Stimulated activated CD4-positive, alpha-beta T cell treated with anti-CD3 and anti-CD28 coated beads, Interleukin-2, amount 100 ng/mL, for 24 hours (primary cell): ENCODE measurements at places on chromosomes 3 and 15.
A peak's percentile ranks its signal among the peaks of the same experiment; 100 is the strongest.

DNA sequence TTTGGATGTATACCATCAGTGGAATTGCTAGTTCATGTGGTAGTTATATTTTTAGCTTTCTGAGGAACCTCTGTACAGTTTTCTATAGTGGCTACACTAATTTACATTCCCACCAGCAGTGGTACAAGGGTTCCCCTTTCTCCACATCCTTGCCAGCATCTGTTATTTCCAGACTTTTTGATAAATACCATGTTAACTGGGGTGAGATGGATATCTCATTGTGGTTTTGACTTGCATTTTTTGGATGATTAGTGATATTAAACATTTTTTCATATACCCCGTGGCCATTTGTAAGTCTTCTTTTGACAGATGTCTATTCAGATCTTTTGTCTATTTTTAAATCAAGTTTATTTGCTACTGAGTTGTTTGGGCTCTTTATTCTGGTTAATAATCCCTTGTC lies 455.6 kb upstream of the RARB start:
- no peak for DNase-seq

- DNase-seq, result no peak
Observed at GRCh38 chr3:40992023-40992422, 207.3 kb upstream of the CTNNB1 start.

- DNase-seq, result no peak
Observed at GRCh38 chr3:138371070-138371965, 22.9 kb downstream of the MRAS start.

DNA sequence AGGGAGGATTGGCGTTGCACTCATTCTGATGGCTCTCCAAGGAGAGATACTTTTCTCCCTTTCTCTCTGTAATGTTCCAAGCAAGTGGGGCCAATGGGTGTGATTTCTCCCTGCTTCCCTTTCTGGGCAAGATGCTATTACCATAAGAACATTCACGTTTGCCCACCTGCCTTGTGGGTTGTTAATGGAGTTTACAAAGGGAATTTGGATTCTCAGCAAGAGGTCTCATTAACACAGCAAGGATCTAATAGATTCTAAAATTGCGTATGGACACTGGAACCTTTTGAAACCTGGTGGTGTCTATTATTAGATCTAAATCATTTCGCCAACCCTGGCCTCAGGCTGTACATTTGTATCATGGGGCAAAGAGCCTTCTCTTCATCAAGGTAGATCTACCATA lies 74.1 kb downstream of the SLCO3A1 start:
- DNase-seq, result no peak

- no peak for DNase-seq
Observed at GRCh38 chr3:149414557-149415231, 37.2 kb upstream of the TM4SF1 start.

DNA sequence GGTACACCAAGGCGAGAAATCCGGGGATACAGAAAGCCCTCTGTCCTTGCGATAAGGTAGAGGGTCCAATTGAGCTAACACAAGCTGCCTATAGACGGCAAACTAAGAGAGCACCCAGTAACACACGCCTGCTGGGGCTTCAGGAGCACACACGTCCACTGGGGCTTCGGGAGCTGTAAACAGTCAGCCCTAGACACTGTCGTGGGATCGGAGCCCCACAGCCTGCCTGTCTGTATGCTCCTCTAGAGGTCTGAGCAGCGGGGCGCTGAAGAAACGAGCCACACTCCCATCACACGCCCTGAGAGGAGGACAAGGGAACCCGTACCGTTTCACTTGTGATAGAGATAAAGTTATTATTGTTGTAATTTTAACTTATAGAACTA lies 486 bp downstream of the SAMMSON start:
- DNase-seq, result no peak

DNA sequence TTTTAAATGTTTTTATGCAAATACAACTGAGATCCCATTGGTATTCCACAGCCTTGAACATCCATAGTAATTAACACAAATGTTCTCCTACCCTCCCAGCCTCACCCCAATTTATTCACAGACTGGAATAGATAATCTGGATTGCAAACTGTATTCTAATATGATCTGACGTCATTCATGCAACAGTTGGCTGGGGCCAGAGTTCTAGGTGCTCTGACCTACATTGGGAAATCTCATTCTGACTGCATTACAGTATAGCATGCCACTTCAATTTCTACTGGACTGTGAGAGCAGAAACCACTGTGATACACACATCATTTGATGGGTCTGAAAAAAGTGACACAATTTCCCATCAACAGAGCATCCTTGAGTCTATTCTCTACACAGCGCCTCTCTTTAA lies 403.1 kb downstream of the MAGI1 start:
- no peak for DNase-seq

DNA sequence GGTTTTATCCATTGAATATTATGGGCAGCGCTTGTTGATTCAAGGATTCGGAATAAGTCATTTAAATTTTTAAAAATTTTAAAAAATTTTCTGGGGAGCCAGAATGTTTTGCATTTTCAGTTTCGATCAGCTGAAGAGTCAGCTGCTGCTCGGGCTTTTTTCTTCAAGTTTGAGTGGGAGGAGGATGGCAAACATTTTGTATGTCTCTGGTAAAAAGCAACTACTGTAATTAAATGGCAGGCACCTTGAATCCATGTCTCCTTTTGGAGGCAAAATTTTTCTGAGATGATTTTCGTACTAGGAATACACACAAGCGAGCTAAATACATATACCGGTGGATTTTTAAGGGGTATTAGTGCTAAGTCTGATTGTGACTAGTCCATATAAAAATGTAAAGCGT lies 612 bp downstream of the C3orf38 start:
- DNase-seq, result peak; percentile 25

DNA sequence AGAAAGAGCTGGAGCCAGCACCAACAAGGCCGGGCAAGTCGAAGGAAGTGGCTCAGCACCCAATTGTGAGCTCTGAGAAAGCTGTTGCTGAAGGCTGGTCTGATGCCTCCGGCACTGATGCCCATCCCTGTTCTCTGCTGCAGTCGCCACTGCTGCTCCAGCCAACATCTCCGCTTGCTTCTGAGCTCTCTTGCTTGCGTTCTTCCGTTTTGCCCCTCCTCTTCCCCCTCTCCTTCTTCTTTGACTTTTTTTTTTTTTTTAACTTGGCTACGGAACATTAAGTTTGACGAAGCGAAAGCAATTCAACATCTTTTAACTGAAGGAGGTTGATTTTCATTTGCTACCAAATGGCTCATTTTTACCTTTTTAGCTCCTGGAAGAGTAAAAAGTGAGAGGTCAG lies 442.9 kb downstream of the MCTP2 start:
- no peak for DNase-seq

DNA sequence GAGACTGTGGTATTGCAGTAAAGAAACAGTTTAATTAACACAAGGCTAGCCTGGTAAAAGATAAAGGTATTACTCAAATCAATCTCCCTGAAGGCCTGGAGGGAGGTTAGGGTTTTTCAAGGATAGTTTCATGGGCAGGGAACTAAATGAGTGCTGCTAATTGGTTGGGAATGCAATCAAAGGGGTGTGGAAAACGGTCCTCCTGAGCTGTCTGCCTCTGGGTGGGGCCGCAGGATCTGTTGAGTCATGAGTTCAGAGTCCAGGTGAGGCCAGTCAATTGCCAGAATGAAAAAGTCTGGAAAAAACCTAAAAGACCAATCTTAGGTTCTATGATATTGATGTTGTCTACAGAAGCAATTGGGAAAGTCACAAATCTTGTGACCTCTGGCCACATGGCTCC lies 293.2 kb downstream of the MCTP2 start:
- no peak for DNase-seq

DNA sequence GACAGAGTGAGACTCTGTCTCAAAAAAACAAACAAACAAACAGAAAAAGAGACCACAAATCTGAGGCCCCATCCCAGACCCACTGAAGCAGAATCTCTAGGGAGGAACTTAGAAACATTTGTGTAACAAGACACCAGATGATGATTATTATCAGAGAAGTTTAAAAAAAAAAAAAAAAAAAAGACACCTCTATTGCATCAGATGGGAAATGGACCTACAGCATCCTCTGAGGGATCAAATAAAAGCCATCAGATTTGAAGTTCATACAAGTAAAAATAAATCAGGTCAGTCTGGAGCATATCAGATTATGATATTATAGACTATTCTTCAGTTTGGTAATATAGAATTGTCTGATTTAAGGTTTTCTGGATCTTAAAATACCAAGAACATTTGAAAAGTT lies 21.9 kb upstream of the LIPC start:
- DNase-seq, result no peak

DNA sequence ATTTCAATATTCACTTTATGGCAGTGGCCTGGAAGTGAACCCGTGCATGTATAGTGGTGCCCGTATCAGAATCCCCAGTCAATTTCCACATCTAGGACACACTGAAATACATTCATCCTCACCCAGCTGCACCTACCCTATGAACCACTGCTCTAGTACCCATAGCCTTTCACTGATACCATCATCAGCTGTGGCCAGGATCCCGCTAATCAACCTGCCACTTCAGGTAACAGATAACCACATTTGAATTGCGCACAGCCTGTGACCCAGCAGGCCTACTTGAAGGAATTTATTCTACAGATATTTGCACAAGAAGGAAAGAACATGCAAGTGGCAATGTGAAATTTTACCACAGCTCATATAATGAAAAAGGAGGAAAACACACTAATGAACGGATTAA lies 161.0 kb upstream of the CCDC54 start:
- no peak for DNase-seq

DNA sequence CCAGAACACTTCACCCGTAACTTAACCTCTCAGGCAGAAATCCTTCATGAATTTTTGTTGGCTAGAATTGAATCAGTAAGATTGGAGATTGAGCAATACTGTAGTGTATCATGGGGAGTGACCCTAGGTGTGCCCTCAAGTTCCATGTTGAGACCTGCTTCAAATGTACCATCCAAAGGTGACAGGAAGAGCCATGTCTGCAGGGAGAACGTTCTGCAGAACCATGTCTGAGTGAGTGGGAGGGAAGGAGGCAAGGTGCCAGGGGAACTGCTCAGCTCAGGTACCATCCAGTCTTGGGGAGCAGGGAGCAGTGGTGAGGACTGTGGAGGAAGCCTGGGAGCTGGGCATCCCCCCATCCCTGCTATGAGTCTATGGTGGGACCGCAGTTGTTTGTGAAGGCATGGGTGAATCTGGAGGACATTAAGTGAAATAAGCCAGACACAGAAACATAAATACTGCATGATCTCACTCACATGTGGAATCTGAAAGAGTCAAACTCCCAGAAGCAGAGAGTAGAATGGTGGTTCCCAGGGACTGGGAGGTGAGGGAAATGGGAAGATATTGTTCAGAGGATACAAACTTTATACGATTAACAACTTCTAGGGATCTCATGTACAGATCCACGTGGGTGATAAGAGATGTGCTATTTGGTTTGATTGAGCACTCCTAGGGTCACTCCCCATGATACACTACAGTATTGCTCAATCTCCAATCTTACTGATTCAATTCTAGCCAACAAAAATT lies 23.3 kb downstream of the CFAP161 start:
- DNase-seq, result no peak

GRCh38 chr15:61421470-61421869 lies 192.4 kb upstream of the RORA start:
- DNase-seq, result no peak
